Mucosa of gallbladder (tissue), 1 donor: ENCODE measurements at places on chromosomes 3 and 15. TPM values are rescaled to one million over a fixed set of nuclear protein-coding genes. Genes with fewer than 3 reads are reported as not detected.

DNA sequence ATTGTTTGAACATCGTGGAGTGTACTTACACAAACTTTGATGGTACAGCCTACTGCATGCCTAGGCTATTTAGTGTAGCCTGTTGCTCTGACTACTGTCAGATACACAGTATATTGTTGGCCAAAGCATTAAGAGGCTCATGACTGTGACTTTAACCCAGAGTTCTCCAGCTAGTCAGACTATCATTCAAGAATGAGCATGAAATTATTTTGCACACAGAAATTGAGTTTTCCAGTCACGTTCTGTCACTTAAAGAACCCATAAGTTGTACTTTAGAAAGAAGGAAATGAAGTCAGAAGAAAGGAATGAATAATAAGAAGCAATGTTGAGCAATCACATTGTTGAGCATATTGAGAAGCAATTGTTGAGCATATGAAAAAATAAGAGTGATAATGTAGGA lies 37.6 kb upstream of the SLC22A13 start:
- DNase-seq: no peak

DNA sequence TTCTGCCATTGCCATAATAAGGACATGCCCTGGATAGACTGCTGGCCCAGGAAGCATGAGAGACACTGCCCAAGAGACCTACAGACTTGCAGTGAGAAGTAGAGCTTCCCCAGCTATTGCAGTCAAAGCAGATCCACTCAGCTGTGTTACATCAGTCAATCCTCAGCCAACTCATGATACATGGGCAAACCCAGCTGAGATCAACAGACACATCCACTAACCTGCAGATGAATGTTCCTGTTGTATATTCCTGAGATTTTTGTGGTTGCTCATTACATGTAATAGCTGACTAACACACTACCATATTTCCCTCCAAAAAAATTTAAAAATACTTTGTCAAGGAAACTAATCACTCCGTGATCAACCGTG lies 68.6 kb downstream of the DCLK3 start:
- DNase-seq: no peak

FAM98B gene
- 15.0 TPM for total RNA-seq

PLAAT1 gene
- total RNA-seq: 0.58 TPM

SHC4 gene
- total RNA-seq: 3.7 TPM

SMCO1 gene
- total RNA-seq: not detected

DNA sequence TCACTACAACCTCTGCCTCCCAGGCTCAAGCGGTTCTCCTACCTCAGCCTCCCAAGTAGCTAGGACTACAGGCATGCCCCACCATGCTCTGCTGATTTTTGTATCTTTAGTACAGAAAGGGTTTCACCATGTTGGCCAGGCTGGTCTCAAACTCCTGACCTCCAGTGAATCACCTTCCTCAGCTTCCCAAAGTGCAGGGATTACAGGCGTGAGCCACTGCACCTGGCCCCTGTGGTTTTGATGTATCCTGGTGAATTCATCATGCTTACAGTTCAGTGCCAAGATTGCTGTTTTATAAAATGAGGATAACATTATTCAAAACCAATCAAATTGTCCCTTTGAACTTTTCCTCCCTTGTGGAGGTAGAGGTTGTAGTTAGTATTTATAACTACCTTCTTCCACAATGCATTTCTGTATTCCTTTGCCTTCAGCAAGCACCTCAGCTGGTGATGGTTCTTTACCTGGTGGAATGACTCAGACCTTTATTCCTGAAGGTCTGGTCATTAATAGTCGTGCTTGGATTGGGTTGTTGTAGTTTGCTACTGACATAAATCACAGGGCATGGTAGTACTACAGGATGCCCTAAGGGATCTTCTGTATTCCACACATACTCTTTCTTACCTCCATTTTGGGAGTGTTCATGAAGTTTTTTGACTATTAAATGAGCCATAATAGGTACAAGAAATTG lies 76.9 kb downstream of the UBP1 start:
- no peak for DNase-seq

DNA sequence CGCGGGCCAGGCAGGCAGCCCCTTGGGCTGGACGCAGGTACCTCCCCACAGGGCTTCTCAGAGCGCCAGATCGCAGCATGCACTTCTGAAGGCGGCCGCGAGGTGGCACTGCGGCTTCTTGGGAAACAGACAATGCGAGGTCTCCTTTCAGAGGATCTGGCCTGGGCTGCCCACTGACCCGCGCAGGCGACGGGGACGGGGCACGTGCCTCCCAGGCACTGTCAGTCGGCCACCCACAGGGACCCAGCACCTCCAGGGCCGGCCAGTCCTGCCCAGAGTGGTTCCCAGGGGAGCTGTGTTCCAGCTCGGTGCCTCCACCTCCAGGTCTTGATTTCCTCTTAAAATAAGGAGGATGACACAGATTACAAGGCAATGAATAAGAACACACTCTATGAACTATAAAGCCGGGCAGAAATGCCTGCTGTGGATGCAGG lies 24.4 kb upstream of the TXNRD3 start:
- DNase-seq: peak; percentile 83

DNA sequence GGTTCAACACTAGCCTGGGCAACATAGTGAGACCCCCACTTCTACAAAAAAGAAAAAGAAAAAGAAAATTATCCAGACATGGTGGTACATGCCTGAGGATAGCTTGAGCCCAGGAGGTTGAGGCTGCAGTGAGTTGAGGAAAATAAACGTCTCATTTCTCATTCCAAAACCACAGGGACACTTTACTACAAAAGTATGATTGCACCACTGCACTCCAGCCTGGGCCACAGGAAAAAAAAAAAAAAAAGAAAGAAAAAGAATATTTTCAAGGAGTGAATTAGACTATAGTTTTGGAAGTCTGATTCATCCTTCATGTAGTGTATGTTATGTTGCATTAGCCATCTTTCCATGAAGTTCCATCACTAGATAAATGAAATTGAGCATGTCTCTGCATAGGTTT lies 149.5 kb upstream of the THBS1 start:
- no peak for DNase-seq

DNA sequence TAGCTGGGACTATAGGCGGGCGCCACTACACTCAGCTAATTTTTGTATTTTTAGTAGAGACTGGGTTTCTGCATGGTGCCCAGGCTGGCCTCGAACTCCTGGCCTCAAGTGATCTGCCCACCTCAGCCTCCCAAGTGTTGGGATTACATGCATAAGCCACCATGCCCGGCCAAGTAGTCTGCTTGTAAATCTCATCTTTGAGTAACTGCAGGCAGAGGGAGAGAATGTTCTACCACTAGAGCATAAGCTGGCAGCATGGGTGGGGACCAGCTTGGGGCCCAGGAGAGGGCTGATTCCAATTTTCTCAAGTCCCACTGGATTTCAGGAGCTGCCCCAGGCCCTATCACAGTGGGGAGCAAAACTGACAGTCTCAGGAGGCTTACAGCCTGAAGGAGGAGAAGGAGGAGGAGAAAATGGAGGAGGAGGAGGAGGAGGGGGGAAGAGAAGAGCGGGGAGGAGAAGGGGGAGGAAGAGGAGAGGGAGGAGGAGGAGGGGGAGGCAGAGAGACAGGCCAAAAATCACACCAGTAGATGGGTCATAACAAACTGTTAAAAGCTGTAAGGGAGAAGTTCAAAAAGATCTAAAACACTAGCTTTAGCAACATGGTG lies 229.1 kb upstream of the IGF1R start:
- DNase-seq: no peak

DNA sequence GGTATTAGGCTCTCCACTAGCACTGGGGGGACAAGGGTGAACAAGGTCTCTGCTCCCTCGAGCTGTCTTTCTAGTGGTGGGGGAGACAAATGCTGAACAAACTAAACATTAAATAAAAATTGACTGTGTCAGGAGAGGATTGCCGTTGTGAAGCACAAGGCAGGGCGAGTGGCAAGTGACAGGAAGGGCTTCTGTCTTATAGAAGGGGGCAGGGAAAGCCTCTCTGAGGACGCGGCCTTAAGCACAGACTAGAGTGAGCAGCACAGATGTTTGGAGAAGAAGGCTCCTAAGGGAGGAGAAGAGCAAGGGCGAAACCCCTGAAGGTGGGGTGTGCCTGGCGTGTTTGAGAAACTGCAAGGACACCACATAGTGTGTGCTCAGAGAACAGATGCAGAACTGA lies 50.9 kb upstream of the ATP2B2 start:
- no peak for DNase-seq

DNA sequence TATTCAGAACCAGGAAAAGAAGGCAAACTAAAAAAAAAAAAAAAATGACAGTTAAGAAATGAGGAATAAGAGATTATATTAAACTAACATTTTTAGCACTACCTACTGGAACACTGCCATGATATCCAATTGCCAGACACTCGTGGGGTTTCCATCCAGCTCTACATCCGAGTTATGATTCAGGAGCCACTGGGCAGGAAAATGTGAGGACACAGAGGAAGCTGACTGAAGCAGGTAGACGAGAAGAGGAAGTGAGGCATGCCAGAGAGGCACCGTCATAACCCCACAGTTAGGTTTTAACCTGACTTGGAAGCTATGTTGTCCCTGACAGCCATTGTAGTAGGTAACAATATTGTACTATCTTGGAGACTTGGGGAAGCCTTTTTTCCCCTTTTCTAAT lies 495.0 kb downstream of the NLGN1 start:
- DNase-seq: no peak

DNA sequence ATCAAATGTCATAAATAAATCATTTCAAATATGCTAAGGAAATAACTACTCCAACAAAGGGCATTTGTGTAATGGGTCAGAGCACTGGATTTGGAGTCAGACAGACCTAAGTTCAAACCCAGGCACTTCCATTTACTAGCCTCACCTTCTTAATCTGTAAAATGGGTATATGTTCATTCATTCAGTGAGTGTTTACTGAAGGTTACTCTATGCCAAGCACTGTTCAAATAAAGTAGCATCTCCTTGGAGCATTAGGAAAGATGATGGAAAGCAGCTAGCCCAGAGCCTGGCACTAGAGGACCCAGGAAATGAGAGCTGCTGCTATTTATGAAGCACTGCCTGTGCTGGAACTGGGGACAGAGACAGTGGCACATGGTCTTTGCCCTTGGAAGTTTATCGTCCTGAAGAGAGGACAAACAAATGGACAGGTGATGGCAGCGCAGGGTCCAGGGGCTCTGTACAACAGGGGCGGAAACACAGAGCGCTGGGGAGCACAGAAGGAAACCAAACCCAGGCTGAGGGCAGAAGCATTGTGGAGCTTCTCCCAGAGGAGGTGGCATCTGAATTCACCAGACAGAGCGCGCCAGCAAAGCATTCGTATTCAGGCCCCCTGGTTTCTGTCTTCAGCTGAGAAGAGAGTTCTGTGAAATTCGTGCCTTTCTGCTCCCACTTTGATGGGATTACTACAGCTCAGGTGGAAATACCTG lies 19.0 kb downstream of the TM4SF4 start:
- DNase-seq: no peak

DNA sequence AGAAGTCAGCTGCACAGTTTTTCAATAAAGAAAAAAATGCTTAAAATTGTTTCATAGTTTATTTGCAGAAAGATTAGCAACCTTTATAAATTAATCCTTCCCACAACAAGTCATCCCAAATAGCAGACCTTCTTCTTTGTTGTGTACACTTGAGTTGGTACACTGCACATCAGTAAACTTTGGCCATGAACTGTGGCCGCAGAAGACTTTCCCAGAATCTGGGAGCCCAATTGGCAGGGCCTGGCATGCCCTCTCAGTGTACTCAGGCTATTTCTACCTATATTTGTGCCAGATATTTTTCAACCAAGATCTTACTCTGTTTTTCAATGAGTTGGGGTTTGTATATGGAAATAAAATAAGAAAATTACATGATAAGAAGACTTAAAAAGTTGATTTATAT lies 133.1 kb downstream of the DIPK2A start:
- DNase-seq: no peak

ERC2 gene
- total RNA-seq: 4.2 TPM

GRCh38 chr15:88739541-88739940 lies 63.7 kb upstream of the ACAN start:
- DNase-seq: no peak

DNA sequence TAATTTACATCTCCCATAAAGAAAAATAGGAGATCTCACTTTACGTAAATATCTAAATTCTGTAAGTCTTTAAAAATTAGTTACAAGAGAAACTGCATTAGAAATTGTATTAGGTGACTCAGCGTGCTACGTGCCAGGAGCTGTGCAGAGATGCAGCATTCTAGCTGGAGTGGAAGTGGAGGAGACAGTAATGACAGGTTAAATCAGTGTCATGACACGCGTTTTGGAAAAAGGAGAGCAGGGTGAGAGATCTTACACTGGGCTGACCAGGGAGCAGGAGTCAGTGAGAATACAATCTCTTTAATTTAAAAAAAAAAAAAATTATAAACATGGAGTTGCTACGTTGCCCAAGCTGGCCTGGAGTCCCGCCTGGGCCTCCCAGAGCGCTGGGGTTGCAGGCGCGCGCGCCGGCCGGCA lies 635 bp downstream of the TUBGCP5 start:
- no peak for DNase-seq

LRRC31 gene
- 2.9 TPM for total RNA-seq

DNA sequence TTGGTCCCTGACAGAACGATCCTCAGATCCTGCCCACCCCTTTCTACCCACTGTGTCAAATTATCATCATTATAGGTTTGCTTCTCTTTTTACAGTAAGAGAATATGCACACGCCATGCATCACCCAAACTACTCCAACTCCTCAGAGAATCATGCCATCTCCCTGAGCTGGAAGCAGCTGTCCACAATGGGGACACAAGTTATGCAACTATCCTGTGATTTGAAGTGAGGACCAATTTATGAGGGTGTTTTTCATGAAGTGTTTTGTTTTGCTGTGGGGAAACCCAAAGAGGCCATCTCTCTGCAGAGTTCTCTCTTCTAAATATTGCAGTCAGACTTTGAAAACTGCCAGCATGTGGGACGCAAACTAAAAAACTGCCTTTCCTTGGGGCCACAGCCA lies 35.8 kb upstream of the TNFSF10 start:
- no peak for DNase-seq

GRCh38 chr15:60718661-60719069 lies 239.7 kb upstream of the ICE2 start:
- DNase-seq: no peak

GPR149 gene
- not detected for total RNA-seq

TMIE gene
- 0.29 TPM for total RNA-seq

DNA sequence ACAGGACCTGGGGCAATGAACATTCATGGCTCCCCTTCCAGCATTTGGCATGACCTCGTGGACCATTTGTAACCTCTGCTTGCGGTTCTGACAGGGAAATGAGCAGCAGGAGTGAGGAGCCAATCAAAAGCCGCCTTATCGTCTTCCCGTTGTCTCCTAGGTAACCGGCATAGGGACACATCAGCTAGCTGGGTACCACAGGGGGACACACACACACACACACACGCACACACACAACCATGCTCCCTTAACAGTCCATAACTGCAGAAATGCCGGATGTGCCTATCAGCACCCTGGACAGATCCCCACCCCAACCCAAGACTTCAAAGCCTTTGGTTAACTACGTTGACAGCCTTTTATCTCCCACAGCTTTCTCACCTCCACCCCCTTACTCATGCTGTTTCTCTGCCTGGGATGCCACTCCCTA lies 53.4 kb upstream of the CCDC174 start:
- DNase-seq: no peak

GRCh38 chr3:128273109-128273840 lies 120.0 kb downstream of the EEFSEC start:
- DNase-seq: no peak
